ENCODE measurements at places on chromosomes 12 and 14.

- DNase-seq: no peak
Measured at GRCh38 chr12:129202109-129202814, 349.0 kb downstream of the GLT1D1 start.

GRCh38 chr12:132321321-132322118, 7.9 kb downstream of the GALNT9 start:
- no peak for DNase-seq

DNA sequence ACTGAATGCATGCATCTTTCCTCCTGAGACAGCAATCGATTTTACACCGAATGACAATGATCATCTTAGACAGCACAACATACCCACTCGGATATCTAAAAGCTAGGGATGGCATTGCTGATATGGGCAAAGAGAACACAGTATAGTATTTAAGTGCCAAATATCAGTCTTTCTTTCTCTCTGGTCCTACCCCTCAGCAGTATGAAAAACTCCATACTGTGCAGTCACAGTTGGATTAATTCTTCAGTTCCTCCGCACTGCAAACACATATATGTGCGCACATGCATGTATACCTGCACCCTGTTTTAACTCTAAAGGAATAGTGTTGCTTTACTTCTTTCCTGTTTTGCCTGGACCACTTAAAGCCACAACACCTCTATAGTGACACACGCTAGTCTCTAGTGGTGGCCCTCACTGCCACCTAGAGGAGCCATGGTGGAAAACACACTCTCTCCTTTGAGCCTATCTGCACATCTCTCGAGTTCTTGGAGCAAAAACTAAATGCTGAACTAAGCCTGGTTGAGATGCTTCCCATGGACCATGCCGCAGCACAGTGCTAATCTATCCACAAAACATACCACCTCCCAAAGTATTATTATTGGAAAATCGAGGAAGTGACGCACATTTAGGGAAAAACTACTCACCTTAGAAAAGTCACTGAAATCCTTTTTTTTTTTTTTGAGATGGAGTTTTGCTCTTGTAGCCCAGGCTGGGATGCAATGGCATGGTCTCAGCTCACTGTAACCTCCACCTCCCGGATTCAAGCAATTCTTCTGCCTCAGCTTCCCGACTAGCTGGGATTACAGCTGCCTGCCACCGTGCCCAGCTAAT, 11.9 kb downstream of the TMEM52B start:
- DNase-seq: peak; percentile 77

- DNase-seq: peak; percentile 54
Measured at GRCh38 chr12:132614861-132615578, 3.6 kb upstream of the P2RX2 start.

DNA sequence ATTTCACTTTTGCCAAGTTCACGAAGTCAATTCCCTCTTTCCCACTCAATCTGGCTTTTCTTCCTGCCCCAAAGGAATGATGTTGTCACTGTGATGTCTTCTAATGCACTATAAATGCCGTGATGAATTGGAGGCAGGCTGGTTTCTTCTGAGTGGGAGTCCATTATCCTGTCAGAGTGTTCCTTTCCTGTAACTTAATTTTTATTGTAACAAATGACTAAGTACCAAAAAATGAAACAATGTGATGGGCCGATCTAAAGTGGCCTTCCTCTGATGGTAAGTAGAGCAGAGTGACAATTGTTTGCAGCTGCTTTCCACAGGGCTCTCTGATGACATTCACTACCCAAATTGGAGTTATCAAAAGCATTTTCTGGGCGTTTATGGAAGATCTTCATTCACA, 22.2 kb downstream of the TMEM30B start:
- no peak for DNase-seq

GRCh38 chr12:131159660-131160059, 206.0 kb downstream of the ADGRD1 start:
- no peak for DNase-seq

DNA sequence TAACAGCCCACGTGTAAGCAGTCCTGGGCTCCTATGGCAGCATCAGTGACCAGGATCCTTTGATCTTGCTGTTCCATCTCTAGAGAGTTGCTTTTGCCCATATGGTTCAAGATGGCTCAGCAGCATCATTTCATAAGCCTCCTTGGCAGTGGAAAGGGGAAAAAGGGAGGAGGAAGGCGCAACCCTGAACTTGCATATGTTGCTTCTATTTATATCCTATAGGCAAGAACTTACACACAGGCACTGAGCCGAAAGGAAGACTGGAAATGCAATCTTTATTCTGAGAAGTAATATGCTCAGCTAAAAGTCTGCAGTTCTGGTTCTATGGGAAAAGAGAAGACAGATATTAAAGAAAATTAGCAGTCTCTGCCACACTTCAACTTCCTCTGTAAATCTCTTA, 167.7 kb upstream of the PLXNC1 start:
- DNase-seq: no peak

- no peak for DNase-seq
Measured at GRCh38 chr12:107310621-107311020, 217.3 kb upstream of the CRY1 start.

- no peak for DNase-seq
Measured at GRCh38 chr12:131950182-131950913, 606 bp downstream of the EP400 start.

- DNase-seq: no peak
Measured at GRCh38 chr12:95877622-95878021, 18.9 kb downstream of the SNRPF start.

- DNase-seq: no peak
Measured at GRCh38 chr14:35835208-35835982, 9.3 kb downstream of the BRMS1L start.

- no peak for DNase-seq
Measured at GRCh38 chr12:11958221-11959091, 112.3 kb upstream of the BCL2L14 start.

GRCh38 chr12:79512068-79512467, 178.7 kb downstream of the PAWR start:
- DNase-seq: no peak

GRCh38 chr12:91111366-91112325, at the start of gene LUM:
TSS of gene LUM (minus strand) at chr12:91111494. CDS start at chr12:91108979, 2,515 bp downstream.
- no peak for DNase-seq

- DNase-seq: no peak
Measured at GRCh38 chr12:47194501-47194900, 114.7 kb upstream of the AMIGO2 start.

GRCh38 chr12:10386857-10387256, 3.0 kb downstream of the KLRK1 start:
- no peak for DNase-seq

DNA sequence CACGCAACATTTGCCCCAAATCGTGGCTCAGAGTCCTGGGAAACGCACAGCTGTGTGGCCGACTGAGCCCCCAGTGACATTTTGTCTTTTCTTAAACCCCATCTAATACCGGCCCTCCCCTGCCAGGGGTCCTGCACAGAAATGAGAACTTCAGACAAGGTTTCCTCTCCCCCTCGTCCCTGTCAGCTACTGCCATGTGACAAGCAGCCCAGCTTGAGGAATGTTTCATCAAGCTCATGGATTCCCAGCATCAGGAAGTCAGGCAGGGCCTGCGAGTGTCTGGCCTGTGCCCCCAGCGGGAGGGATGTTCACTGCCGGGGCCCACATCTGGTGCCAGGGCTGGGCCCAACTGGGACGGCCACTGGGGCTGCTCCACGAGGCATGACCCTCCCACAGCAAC, 15.9 kb downstream of the MMP17 start:
- no peak for DNase-seq

GRCh38 chr12:110002676-110003515, 3.7 kb downstream of the ANKRD13A start:
- DNase-seq: no peak

DNA sequence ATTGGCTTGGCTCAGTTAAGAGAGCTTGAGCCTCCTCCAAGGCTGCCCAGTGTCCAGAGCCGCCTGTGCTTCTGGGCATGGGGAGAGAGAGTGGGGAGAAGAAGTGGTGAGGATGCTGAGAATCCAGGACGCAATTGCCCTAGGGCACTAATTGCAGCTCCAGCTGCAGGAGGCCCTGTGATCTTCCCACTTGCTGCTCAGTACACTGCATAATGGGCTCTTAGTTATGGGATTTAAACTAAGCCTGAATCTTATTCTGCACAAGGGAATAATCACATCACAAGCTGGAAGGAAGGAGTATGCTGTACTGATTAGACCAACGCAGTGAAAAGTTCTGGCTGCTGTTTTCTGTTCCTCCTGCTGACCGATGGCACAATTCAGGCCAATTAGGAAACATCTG, 101.0 kb upstream of the PRMT8 start:
- DNase-seq: no peak

DNA sequence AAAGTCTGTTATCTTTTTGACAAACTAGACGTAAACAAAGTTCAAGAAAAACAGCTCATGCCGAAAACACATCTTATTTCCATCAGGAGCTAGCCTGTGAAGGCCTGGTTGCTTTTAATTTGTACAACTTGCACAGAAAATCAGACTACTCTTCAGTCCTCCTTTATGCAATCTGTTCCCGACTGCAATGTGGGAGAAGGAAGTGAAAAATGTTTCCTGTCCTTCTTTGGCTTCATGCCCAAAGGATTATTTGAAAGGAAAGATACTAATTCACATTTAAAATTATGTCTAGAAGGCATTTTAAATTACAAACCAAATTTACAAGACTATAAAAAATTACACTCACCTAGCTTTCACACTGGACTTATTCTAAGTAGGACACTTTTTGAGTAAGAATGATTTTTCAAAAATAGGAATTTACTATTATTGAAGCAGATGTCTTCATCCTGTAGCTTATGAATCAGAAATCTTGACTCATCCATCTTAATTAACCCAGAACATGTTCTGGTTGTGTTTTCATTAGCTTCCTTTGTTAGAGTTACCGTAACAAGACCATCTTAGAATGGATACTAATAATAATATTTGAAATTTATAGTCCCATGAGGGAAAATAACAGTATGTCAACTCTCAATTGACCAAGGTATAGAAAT, 272.6 kb downstream of the PRKD1 start:
- no peak for DNase-seq

- peak; percentile 83 for DNase-seq
Measured at GRCh38 chr14:64654246-64654900, 49.9 kb upstream of the PLEKHG3 start.

GRCh38 chr12:87092421-87092820, 836.2 kb upstream of the MGAT4C start:
- no peak for DNase-seq

- DNase-seq: no peak
Measured at GRCh38 chr12:15322164-15323061, at the start of gene PTPRO. TSS of gene PTPRO (plus strand) at chr12:15322508.

- DNase-seq: no peak
Measured at GRCh38 chr12:46554460-46554859, 181.9 kb upstream of the SLC38A2 start.

DNA sequence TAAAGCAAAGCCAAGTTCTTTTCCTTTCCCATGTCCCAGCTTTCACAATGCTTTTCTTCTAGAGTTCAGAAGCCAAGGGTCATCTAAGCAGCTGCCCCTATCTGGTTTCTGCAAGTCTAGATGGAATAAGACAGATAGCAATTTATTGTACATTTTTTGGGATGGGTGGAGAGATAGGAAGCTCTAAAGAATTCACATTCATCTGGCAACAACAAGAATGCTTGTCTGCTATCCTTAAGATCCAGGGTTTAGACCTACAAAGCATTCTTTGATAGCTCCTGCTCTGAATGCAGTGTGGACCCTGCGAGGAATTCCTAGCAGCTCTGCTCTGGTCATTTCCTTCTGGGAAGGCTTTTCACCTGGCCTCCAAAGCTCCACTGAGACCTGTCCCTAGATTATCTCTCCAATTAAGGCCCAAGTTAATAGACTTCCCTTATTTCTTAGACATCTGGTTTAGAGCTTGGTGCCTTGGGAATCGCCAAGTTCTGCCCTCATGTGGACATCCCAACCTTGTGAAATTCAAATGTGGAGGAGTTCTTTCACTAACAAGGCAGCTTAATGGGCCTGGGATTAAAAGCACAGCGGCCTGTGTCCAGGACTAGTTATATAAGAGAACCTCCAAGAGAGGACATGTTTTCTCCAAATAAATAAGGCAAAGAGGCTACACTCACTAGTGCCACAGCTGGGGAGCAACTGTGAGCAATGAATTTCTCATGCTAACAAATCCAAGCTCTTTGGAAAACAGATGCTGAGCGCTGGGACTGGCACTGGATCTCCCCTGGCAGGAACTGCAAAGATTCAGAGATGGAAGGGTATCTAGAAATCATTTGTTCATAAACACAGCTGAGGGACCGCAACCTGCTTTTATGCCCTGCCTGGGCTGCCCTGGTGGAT, 384.5 kb upstream of the DDHD1 start:
- no peak for DNase-seq

- no peak for DNase-seq
Measured at GRCh38 chr14:36087411-36087810, 89.1 kb downstream of the PTCSC3 start.

DNA sequence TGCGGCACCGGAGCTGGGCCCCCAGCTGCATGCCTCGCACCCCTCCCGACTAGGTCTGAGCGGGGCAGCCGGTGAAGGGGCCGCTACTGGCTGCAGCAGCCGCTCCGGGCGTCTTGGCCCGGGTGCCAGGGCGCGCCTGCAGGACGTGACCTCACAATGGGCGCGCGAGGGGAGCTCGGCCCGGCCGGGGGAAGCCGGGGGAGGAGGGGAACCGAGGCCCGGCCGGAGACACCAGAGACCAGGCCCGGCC, 353 bp downstream of the BAG5 start:
- DNase-seq: no peak

DNA sequence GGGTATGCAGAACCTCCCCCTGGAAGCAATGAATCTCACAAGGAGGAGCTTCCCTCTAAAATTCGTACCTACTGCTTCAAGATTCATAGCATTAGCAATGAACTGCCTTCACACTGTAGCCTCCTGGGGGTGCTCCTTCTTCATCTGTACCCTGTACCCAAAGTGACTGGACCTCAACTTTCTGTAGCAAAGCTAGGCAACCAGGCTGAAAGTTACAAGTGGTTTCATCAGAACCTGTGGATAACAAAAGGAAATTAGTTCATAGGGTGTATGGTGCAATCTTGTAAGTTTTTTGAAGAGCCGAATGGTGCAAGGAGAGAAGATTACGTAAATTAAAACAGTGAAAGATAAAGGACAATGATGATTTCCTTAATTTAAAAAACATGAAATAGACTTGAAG, 1541.7 kb upstream of the FLRT2 start:
- DNase-seq: peak; percentile 96

DNA sequence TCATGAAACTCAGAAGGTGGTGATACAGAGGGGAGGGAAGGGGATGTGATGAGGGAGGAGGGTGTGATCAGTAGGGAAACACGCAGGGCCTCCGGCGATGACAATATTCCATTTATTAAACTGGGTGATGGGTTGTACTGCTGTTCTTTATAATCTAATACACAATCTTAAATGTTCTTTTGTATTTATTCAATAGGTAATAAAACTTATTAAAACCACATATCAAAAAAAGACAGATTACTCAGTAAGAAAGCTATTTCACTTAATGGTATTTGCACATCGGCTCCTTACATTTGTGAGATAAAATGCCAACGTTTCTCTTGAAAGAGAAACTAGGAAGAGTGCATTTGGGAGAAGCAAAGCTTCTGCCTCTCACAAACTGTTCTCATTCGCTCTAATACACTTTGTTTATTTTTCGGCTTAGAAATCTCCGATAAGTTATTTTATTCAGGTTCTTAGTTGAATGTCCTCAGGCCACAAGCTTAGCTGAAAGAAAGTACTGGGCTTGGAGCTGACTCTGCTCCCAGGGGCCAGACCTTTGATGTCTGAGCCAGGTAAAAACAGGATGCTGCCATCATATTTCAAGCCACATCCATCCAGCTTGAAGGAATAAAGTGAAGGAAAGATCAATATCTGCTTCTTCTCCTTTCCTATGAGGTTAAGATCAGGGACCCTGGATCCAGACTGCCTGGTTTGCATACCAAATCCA, 17.5 kb downstream of the STON2 start:
- no peak for DNase-seq

- no peak for DNase-seq
Measured at GRCh38 chr14:95770777-95771176, 56.9 kb upstream of the TCL1A start.

- no peak for DNase-seq
Measured at GRCh38 chr12:54648265-54648664, at the start of gene DCD. TSS of gene DCD (minus strand) at chr12:54648365. CDS start at chr12:54648303, 62 bp downstream.

Measured in AML-193 (cell line).